ENCODE measurements at places on chromosomes 4 and X. TPM values are rescaled to one million over a fixed set of nuclear protein-coding genes. Genes with fewer than 3 reads are reported as not detected.

- no peak for DNase-seq
These were observed 13.9 kb downstream of the PAGE2 start for GRCh38 chrX:55102754-55103153.

DNA sequence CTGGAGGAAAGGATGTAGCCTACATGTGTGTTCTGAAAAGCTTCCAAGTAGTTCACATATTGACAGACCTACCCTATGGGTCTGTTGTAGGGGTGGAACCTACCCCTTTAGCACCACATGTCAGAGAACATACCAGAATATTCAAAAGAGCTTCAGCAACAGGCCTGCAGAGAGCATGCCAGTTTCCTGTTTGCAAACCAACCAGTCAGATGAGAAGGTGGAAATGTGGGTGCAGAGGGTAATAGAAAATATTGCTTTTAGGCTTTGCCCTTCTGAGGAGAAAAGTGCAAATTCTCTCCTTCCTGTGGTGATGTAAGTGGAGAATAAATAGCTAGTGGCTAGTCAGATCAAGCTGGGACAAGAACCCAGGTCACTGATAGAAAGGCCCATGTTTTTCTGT lies 16.4 kb downstream of the INTS6L start:
- no peak for DNase-seq

GRCh38 chrX:115344885-115345614 lies 55.5 kb downstream of the LUZP4 start:
- DNase-seq, result peak; percentile 2

DNA sequence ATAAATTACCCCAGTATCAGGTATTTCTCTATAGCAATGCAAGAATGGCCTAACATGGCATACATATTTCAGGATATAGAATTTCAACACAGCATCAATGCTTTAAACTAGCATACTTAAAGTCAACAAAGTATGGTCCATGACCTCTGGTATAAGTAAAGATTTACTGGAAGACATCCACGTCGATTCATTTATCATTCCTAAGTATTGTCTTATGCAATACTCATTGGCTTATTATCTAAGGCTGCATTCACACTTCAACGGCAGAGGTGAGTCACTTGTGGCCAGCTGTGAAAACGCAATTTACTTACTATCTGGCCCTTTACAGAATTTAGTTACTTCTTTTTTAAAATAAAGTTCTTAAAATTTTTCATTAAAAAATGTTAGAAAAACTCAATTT lies 42.6 kb downstream of the ADGRA3 start:
- no peak for DNase-seq

Gene REPS2
- total RNA-seq, result 12.8 TPM

Gene TENM3
- 0.64 TPM for total RNA-seq

GRCh38 chrX:103624111-103624510 lies 4.7 kb upstream of the TCEAL1 start:
- DNase-seq, result no peak

Gene ETDA
- total RNA-seq, result not detected

- DNase-seq, result no peak
These were observed 428.0 kb downstream of the EPHA5 start for GRCh38 chr4:65242156-65242846.

Gene LAMP2
- total RNA-seq, result 112 TPM

DNA sequence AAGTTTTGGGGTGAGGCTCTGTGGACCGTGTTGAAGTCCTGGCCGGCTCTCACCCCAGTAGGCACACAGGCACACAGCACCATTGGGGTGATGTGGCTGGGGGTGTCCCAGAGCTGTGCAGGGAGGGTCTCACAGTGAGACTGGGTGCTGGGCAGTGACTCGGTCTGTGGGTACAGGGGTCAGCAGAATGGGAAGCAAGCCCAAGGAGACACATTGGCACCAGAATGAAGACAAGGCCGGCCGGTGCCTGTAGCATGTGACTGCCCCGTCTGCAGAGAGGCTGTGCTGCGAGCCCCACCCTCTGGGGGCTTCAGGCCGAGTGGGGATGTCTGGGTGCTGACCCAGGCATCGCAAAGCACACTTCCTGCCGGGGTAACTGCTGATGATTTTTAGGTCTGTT lies 5.2 kb downstream of the MAEA start:
- DNase-seq, result no peak

- DNase-seq, result no peak
These were observed 110.5 kb downstream of the KDR start for GRCh38 chr4:55014876-55015275.

Gene S100P
- total RNA-seq, result 61.9 TPM

Gene CFI
- 13.7 TPM for total RNA-seq

DNA sequence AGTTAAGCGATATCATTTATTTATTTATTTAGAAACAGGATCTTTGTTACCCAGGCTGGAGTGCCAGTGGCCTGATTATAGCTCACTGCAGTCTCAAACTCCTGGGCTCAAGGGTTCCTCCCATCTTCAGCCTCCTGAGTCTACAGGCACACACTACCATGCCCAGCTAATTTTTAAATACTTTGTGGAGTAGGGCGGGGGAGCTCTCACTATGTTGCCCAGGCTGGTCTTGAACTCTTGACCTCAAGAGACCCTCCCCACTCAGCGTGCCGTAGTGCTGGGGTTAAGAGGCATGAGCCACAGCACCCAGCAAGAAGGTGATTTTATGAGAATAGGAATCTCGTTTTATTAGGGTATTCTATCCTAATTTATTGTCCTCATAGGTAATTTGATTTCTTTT lies 3.9 kb upstream of the UFSP2 start:
- no peak for DNase-seq

Gene ACE2
- 6.7 TPM for total RNA-seq

Gene TMPRSS11B
- total RNA-seq, result 60.0 TPM

Gene GALNTL6
- total RNA-seq, result not detected

DNA sequence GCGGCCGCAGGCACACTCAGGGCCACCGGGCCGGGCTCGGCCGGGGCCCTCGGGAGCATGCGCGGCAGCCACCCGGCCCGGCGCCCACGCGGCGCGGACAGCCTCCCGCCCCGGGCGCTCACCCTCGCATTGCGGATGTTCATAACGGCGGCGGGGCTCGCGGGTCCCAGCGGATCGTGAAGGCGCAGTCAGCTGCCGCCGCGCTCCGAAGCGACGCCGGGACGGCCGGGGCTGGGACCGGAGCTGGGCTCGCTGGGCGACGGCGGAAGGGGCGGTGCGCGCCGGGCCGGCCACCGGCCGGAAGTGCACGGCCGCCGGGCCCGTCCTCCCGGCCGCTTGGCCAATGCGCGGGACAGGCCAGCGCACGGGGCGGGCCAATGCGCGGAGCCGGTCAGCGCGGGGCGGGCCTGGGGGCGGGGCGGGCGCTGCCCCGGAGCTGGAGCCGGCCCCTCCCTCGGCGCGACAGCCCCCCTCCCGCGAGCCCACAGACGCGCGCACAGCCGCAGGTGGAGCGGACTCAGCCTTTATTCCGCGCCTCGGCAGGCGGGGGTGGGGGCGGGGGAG lies at the start of gene NAA10:
NAA10 (minus strand) TSS at position 276 of the 564 bp plus-strand sequence; CDS start at position 143, 133 bp downstream.
- DNase-seq, result no peak

DNA sequence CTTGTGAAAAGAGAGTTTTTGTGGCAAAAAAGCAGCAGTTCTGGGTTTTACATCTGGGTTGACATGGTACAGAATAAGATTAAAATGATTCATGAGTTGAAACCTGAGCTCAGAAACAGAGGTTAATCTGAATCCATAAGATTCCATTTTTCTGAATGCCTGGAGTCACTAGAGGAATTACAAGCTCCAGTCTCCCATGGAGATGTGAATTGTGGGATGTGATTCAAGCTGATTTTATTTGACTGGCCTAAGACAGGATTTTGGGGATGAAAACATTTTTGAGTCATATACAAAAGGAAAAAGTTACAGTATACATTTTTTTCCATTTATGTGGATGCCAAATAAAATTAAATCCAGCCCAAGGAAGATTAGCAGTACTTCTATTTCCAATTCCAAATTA lies 161.1 kb downstream of the RBM46 start:
- no peak for DNase-seq

- DNase-seq, result no peak
These were observed 9.1 kb downstream of the CHRDL1 start for GRCh38 chrX:110786486-110786885.

GRCh38 chr4:94841864-94842221 lies 84.1 kb downstream of the BMPR1B start:
- DNase-seq, result no peak

- DNase-seq, result no peak
These were observed 101.2 kb downstream of the TRAPPC11 start for GRCh38 chr4:183760326-183760725.

Gene NAA11
- not detected for total RNA-seq

Gene ASMT
- total RNA-seq, result not detected

DNA sequence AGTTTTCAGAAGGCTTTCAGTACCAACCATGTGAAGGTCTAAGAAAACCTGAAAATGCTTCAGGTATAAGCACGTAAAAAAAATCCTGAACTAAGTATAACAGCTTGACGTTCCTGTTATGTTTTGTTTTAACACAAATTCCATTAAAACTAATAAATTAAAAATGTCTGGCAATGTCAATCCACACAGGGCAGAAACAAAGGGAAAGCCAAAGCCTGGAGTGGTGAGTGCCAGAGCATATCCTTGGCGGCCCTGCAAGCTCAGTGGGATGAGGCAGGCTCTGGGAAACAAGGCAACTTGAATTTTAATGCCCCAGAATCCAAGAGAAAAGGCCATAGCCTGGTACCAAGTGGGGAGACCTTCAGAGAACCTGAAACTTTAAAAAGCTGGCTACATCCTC lies 78.2 kb downstream of the EPHA5 start:
- DNase-seq, result no peak

Gene ARAP2
- 28.5 TPM for total RNA-seq

- no peak for DNase-seq
These were observed 213.4 kb downstream of the IL15 start for GRCh38 chr4:141849778-141850177.

Gene NAP1L5
- 2.7 TPM for total RNA-seq

DNA sequence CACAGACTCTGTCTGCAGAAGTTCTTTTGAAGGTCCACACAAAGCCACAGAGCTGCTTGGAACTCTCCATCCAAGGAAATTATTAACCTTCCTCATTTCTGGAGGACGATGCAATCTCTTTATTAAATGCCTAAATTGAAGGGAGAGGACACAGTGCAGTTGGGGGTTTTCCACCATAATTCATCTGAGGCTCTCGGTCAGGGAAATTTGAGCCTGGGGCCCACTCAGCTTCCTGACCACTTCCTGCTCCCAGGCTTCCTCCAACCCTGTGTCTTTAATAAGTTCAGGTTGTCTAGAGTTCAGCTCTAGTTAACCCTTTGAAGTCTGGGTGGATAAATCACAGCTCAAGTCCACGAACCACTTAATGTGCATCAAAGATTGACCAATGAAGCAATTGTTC lies 58.5 kb downstream of the PRPS1 start:
- DNase-seq, result no peak

DNA sequence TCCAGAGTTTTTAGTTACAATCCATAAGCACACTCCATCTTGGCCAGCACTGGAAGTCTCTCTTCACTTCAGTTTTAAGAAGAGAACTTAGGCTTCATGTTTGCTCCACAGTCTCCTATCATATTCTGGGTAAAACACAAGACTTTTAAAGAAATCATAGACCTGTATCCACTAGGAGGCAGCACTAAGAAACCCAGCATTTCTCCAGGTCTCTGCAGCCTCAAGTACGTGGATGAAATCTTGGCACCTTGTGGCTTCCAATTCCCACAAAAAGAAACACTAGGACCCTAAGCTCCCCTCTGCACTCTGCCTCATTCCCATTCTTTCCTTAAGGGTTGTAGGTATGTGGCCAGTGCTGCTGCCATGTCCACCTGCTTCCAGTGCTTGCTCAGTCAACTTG lies 367.3 kb upstream of the CASK start:
- no peak for DNase-seq

Gene IBSP
- not detected for total RNA-seq

DNA sequence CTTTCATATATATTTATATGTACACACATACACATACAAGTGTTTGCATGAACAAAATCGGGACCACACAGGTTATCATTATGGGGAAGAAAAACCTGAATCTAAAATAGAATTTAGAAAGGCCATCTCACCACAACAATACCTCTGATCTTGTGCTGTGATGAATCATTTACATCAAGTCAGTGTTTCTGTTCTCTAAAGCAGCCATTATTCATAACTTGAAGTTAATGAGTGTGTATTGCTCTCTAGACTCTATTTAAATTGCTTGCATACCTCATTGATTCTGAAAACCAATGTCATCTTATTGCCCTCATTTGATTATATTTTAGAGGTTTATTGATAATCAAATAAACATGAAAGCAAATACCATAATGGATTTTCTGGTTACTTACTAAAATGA lies 71.6 kb downstream of the FAM114A1 start:
- no peak for DNase-seq

DNA sequence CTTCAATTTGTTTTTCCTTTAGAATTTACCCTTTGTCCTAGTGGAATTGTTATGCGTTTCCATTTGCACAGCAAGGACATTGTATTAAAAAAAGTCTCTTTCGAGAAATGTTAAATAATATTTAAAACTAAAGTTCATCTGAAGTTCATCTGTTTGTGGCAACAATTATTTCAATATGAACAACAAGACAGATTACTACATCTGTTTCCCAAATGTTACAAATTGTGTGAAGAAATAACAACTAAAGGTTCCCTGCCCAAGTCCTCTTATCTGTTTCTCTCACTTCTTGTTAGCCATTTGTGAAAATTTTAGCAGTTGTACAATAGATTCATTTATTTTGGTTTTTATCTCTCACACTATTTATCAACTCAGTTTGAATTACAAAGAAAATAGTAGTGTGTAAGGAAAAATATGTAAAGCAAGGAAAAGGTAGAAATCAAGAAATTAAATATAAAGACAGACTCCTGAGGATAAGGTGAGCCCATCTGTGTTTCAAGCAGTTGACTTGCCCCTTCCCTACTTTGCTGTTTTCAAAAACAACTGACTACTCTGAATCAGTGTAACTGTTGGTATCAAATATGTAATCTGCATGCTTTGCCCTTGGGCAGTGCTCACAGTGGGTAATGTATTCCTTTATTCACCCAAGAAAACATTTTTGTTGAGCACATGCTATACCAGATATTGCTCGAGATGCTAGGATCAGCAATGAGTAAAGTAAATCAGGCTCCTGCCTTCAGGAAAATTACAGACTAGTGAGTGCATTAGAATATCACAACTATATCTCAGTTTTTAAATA lies 118.9 kb upstream of the PCDH7 start:
- no peak for DNase-seq

GRCh38 chr4:99983289-99983943 lies 33.3 kb upstream of the H2AZ1 start:
- DNase-seq, result no peak

Gene ITGB1BP2
- 1.9 TPM for total RNA-seq

Gene YY2
- total RNA-seq, result 1.4 TPM

Gene GAGE2A
- total RNA-seq, result not detected

Data from esophagus squamous epithelium (tissue), 5 donors.